ENCODE measurements at places on chromosomes 1 and 21.

DNA sequence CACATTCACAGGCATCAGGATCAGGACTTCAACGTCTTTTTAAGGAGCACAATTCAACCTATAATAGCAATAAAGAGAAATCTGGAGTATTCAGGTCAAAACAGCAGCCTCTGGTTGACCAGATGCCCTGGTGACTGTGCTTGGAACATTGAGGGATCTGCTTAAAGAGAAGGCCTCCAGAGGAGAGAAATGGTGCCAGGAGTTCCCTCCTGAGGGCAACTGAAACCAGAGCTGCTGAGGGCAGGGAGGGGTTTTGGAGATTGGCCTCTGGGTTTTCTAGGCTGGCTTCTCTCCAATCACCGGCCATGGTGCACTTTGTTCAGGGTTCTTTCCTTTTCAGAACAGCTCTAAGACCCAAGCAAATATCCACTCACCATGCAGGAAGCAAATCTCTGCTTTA is 190.7 kb upstream of the KIAA0040 start:
- H3K27me3 ChIP-seq: no peaks in the 10 kb centered on the region
- H3K4me1 ChIP-seq: no peaks in the 10 kb centered on the region

DNA sequence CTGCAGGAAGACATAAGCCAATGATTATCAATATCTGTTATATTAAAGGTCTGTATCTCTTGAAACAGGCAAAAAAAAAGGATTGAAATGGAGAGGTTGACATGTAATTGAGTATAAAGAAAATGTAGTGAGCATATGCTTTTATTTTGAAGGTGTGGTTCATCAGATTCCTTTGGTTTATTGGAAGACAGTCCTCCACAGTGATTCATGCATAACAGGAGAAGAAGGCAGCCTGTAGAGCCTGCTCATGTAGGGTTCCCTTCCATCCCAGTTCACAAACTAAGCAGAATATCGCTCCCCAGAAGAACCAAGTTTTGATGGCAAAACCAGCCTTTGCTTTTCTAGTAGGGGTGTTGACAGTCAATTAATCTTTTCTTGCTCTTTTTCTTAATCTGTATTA is 1016.8 kb upstream of the ADGRL4 start:
- no peak for DNase-seq
- H3K36me3 ChIP-seq: no peaks in the 10 kb centered on the region
- H3K27ac ChIP-seq: no peak overlapping the region
- no peak overlapping the region for H3K4me3 ChIP-seq
- H3K27me3 ChIP-seq: no peaks in the 10 kb centered on the region

DNA sequence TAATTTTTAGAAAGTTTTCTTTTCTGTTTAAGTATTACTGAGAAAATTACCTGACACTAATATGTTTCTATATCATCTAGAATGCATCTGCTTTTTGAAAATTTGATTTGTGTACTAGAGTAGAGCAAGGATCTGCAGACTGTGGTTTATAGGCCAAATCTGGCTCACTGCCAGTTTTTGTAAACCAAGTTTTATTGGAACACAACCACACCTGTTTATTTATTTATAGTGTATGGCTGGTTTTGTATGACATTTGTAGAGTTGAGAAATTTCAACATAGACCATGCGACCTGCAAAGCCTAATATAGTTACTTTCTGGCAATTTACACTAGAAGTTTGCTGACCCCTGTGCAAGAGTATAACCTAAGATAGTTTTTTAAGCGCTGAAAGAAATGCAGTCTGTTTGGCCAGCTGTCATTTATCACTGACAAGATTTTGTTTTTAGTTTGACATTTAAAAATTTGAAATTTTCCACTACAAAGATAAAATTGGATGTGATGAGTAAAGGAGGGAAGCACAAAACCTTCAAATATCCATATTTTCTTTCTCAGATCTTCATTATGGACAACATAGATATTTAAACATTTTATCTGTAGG is 36.1 kb upstream of the CACYBP start:
- peaks cover 55% of the 10 kb centered on the region for H3K4me1 ChIP-seq
- H3K36me3 ChIP-seq: no peaks in the 10 kb centered on the region
- H3K27me3 ChIP-seq: no peaks in the 10 kb centered on the region
- peak overlapping the region; percentile 82 for H3K27ac ChIP-seq

- H3K36me3 ChIP-seq: no peaks in the 10 kb centered on the region
- no peak overlapping the region for H3K4me3 ChIP-seq
- H3K4me1 ChIP-seq: no peaks in the 10 kb centered on the region
- DNase-seq: no peak
Measured at GRCh38 chr1:19053486-19053885, 97.0 kb upstream of the IFFO2 start.

DNA sequence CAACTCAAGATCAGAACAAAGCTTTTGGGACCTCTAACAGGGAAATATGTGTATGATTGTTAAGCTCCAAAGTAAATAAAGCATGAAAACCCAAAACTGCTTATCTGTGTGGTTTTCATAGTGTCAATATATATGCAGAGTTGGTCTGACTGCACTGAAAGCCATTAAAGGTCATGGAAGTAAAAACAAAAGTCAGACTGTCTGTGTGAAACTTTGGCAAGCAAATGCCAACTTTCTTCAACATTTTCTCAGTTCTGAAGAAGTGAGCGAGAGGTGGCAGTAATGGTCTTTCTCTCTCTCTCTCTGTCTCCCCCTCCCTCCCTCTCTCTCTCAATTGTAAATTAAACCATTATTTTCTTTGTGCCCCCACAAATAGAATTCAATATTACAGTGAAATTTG is 100.1 kb upstream of the S1PR1 start:
- DNase-seq: no peak
- peaks cover 18% of the 10 kb centered on the region for H3K4me1 ChIP-seq
- no peak overlapping the region for H3K4me3 ChIP-seq
- H3K27ac ChIP-seq: no peak overlapping the region
- H3K36me3 ChIP-seq: no peaks in the 10 kb centered on the region

- no peaks in the 10 kb centered on the region for H3K27me3 ChIP-seq
- H3K4me1 ChIP-seq: peaks cover 81% of the 10 kb centered on the region
- no peaks in the 10 kb centered on the region for H3K36me3 ChIP-seq
- H3K27ac ChIP-seq: peak overlapping the region; percentile 95
Measured at GRCh38 chr1:1779691-1780597, 1.7 kb upstream of the NADK start.

DNA sequence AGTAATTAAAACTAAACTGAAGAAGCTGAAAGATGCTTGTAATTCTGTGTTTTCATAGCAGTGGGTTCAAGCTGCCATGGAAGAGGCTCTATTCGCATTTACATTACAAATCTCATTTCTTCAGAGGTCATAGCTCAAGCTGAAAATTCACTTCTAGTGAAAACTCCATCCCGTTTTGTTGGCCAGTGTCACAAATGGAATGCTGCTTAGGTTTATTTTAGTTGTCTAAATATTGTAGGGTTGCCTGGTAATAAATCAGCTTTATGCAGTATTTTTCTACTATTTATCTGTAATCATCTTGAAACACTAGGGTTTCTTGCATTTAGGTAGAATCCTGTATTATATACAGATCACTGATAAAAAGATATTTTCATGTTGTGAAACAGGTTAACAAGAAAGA is 240.6 kb downstream of the PTBP2 start:
- no peak overlapping the region for H3K27ac ChIP-seq
- no peaks in the 10 kb centered on the region for H3K4me1 ChIP-seq
- DNase-seq: no peak
- no peaks in the 10 kb centered on the region for H3K36me3 ChIP-seq
